ENCODE measurements at places on chromosomes 6 and 20.

- DNase-seq: no peak
Measured at GRCh38 chr6:4466261-4466660, 309.9 kb upstream of the CDYL start.

DNA sequence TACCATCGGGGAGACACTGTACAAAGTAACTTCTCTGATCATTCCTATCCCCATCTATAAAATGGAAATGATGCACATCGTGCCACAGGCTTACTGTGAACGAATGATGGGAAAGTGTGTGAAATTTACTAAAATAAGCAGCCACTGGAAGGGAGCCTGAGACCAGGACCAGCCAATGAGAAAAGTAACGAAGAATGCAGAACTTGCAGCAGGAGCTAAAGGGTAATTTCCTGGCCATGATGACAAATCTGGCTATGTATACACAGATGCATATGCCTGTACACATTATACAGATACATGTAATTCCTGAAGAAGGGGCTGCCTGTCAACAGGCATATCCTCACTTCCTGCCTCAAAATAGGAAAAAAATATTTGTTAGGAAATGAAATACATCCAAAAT, 47.4 kb downstream of the GMDS start:
- DNase-seq: no peak

- DNase-seq: no peak
Measured at GRCh38 chr6:148461986-148462577, 119.4 kb downstream of the SASH1 start.

- no peak for DNase-seq
Measured at GRCh38 chr6:39082310-39082709, 32.7 kb downstream of the SAYSD1 start.

DNA sequence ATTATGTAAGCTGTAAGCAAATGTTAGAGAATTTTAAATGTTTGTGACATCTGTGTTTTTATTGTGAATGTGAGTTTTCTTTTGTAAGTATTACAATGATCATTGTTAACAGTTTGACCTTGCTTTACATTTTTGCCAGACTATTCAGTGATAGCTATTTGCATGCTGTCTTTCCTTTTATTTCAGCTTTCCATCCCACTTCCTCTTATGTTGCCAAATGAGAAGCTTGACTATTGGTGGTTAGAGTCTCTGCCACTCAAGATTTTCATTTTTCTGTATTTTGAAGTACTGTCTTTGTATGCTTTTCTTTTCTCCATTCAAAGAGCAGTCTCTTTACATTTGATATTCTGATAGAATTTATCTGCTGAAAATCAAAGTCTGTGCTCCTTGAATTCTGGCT, 104.1 kb downstream of the PRIM2 start:
- no peak for DNase-seq
